M059J (cell line): ENCODE measurements at places on chromosomes 7 and 10. TPM values are rescaled to one million over a fixed set of nuclear protein-coding genes. Genes with fewer than 3 reads are reported as not detected.

GRCh38 chr10:11087372-11087771 lies 69.7 kb downstream of the CELF2 start:
- no peak for DNase-seq

- no peak for DNase-seq
Observed at GRCh38 chr10:70514591-70514990, 36.0 kb downstream of the PALD1 start.

GRCh38 chr10:131815266-131816156 lies 85.3 kb upstream of the PPP2R2D start:
- no peak for DNase-seq

- DNase-seq = no peak
Observed at GRCh38 chr10:35208536-35208935, 81.9 kb downstream of the CREM start.

DNA sequence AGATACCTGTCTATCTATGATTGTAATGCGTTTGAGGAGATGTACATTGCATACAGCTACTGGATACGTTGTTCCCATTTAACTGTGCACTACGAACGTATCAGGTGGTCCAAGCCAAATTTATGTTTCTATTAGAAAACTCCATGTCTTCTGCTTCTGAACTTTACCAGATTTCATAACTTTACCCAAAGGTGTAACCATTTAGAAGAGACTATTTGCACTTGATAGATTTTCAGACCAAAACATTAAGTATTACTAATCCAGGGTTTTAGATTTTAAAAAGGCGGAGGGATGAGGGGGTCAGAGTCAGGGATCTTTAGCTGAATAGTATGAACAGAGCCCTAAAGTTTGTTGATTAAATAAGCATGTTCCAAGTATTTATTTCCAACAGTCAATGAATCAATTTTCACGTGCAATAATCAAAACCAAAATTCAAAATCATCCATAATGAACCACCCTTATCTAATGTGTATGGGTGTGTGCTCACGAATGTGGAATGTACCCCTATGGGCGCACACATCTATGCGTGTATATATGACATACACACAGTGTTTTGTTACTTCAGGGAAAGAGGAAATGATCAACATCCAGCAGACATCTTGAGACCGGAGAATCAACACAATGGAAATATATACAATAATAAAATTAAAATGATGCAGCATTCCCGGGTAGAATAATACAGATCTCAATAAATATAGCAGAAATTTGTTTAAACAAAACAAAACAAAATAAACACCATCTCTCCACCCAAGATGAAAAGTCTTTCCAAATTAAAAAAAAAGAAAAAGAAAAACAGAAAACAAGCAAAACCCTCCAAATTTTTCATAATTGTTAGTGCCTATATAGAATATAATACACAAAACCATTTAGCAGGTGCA lies 3.4 kb downstream of the FEZF1 start:
- DNase-seq = no peak

- no peak for DNase-seq
Observed at GRCh38 chr10:75598998-75599397, 167.6 kb downstream of the LRMDA start.

DNA sequence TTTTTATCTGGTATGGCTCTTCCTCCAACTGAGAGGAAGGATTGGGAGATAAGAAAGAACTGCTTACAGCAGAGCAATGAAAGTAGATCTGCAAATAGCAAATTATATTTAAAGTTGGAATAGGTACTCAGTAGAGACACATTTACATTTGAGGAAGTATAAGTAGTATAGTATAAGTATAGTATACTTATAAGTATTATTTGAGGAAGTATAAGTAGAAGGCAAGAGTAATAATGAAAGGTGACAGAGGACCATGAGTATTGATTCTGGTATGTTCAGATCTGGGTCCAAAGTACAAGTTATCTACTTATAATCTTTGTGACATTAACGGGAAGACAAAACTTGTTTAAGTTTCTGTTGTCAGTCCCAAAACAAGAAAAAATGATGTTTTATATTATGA lies 527.6 kb upstream of the SORCS1 start:
- no peak for DNase-seq

DNA sequence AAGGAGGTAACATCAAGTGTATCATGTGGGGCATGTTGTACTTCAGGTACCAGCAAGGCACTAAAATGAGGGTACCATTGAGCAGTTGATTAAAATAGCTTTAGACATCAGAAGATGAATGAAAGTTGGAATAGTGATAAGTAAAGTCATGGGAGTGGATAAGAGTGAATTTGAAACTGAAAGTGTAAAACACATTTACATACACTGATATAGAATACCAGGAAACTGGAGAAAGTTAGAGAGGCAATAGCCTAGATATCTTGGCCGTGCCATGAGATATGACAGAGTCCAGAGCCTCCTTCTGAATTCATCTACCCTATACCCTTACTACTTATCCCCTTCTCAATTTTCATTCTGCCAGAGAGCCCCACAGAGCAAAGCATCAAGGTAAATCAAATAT lies 76.6 kb downstream of the GRM3 start:
- DNase-seq = no peak

GRCh38 chr7:105874055-105874454 lies 2.3 kb downstream of the ATXN7L1 start:
- DNase-seq = no peak

DNA sequence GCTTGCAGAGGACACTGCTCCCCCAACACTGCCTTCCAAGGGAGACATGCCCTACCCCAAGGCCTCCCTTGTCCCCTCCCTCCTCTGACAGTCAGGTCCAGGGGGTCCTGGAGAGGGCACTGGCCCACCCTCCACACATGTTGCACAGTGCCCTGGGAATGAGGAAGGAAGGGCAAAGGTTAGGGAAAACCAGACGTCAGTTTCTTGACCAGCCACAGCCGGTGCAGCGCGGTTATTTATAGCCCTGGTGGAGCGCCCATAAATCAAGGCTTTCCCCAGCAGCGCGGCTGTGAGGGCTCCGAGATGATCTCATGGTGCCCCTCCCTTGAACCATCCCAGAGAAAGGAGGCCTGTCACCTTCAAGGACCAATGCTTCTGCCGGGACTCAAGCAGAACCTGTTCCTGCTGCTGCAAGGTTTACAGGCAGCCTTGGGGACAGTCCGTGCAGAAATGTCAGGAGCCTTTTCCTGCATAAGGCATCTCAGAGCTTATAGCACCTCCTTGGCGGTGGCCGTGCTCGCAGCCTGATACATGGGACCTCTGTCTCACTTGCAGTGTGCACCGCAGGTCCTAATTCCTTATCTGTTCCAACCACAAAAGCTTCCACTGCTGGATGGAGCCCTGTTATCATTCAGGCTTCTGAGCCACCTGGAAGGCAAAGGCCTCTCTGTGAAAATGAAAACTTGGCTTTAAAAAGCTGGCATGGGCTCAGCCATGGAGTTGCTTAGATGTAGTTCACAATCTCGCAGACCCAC lies 127.3 kb downstream of the LHPP start:
- peak; percentile 46 for DNase-seq

GRCh38 chr10:127351542-127351941 lies 155.2 kb upstream of the INSYN2A start:
- DNase-seq = no peak

GRCh38 chr7:593324-594115 lies 73.9 kb upstream of the PDGFA start:
- no peak for DNase-seq

DNA sequence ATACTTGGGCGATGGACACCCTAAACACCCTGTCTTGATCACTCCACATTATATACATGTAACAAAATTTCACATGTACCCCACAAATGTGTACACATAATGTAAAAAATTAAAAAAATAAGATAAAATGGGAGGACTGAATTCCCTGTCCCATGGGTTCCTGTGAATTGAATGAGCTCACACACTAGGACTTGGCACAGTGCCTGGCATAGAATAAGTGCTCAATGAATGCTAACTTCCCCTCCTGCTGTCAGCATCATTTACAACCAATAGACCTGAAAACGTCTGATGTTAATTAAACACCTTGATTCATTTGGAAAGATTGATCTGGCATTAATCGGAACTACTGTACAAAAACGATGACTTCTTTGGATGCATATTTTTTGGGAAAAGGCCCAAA lies 117.3 kb upstream of the ZNF438 start:
- peak; percentile 23 for DNase-seq

DNA sequence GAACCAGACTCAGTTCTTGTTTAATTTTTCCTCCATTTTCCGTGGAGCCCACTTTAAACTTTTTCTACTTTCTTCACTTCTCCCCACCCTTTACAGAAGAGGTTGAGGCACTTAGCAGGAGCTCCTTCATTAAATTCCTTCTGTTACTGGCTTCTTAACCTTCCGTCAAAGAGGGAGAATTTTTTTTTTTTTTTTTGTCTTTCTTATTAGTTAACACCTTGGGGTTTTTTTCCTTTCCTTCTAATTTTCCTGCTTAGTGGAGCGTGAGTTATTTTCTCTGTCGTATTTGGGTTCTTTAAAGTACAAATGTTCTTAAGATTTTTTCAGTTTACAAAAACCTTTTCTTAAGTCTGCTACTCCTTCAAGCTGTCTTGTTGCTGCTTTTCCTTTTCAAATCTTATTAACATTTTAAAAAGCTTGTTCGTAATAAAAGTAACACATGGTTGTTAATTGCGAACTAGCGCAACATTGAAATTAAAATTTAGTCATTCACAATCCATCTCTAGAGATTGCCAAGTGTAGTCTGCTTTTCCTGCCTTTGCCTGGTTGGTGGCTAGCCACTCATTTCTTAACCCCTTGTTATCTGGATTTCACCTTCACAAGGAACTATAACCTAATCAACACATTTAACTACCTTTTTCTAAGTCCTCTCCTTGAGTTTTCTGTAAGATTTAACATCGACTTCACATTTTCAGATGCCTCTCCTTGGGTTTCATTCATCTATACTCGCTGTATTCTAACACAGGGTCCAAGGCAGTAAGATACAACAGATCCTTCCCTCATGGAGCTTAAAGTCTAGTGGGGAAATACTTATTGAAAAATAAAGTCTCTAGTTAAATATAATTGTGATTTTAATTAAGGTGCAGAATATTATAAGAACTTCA lies 2.0 kb downstream of the BMPR1A start:
- no peak for DNase-seq

GRCh38 chr10:9311702-9312499 lies 1257.4 kb downstream of the GATA3 start:
- DNase-seq = no peak

- no peak for DNase-seq
Observed at GRCh38 chr10:44882166-44882720, 28.9 kb upstream of the TMEM72 start.

DNA sequence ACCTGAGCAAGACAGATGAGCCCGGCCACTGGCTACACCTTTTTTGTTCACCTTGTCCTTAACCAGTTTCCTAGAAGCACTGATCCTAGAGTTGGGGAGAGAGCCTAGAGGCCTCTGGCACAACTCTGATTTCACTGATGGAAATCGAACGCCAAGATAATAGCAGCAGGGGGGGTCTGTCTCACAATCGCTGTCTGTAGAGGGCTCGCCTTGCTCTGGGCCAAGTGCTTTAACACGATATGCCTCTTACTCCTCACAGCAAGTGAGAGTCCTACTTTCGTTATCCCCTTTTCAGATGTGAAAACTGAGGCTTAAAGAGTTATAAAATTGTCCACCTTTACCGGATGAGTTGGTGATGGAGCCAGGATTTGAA lies 472 bp downstream of the RASSF4 start:
- no peak for DNase-seq

DNA sequence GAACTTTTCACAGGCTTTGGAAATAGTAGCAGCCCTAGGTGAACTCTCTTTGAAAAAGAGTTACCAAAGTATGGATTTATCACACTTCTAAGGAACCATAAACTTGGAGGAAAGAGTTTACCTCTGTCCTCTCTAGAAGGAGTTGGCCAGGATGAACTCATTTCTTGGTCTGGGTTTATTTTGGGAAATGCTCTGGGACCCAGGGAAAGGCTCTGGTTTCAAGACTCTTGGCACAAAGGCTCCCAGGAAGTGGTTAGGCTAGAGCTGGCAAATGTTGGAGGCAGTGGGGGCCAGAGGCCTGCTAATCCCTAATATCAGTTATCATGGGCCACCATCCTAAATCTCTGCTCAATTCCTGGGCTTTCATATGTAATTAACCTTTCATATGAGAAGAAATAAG lies 36.3 kb upstream of the CDK6 start:
- DNase-seq = peak; percentile 75

- DNase-seq = no peak
Observed at GRCh38 chr7:45987521-45988290, 66.6 kb upstream of the IGFBP3 start.

- DNase-seq = peak; percentile 49
Observed at GRCh38 chr10:91607646-91608403, 25.0 kb downstream of the PPP1R3C start.

DNA sequence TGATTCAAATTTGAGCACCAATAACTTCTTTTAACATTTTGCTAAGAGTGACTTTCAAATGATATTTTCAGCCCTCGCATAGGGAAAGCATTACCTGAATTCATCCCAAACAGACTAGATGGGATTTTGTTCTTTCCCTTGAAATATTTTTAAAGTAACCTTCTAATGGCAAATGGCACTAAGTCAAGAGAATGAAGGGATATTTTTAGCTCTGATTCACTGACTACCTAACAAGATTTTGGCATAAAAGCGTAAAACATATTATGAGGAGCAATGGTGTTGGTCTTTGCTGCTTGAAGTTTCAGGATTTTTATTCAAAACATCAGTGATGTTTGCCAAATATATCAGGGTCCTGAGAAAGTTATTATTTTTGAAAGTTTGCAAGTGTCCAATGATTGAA lies 290.3 kb downstream of the CDK14 start:
- DNase-seq = no peak

GRCh38 chr10:127122831-127123230 lies 73.6 kb downstream of the INSYN2A start:
- no peak for DNase-seq

DNA sequence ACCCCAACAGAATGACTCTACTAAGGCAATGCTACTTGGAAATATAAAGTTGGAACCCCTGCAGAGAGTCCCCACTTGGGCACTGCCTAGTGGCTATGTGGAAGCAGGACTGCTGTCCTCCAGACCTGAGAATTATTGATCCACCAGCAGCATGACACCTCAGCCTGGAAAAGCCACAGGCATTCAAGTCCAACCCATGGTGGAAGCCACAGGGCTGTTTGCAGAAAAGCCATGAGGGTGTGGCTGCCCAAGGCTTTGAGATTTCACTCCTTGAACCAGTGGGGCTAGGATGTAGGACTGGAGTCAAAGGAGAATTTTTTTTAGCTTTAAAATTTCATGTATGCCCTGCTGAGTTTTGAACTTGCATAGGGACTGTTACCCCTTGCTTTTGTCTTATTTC lies 13.6 kb upstream of the GHRHR start:
- no peak for DNase-seq

GRCh38 chr10:124727361-124727960 lies 16.7 kb downstream of the FAM53B start:
- DNase-seq = no peak

- DNase-seq = no peak
Observed at GRCh38 chr7:108063520-108063933, 60.6 kb upstream of the LAMB1 start.

ZNF32 gene
- total RNA-seq = 34.2 and 37.0 TPM in 2 replicates

RAPGEF5 gene
- 0.22 and 0.47 TPM in 2 replicates for total RNA-seq

HOGA1 gene
- total RNA-seq = 0.12 and 0.71 TPM in 2 replicates

IRF5 gene
- 0.64 and 1.8 TPM in 2 replicates for total RNA-seq

TMEM184A gene
- total RNA-seq = 1.8 and 3.3 TPM in 2 replicates

CPA2 gene
- 0.17 and 3.0 TPM in 2 replicates for total RNA-seq

GJD4 gene
- total RNA-seq = not detected in 2 replicates

UCMA gene
- not detected in 2 replicates for total RNA-seq

ITIH2 gene
- total RNA-seq = not detected in 2 replicates

PRRT4 gene
- not detected in 2 replicates for total RNA-seq

RHOBTB1 gene
- 5.5 and 11.0 TPM in 2 replicates for total RNA-seq
